Right atrium auricular region (tissue), 2 donors: ENCODE measurements at places on chromosomes 5 and 9. TPM values are rescaled to one million over a fixed set of nuclear protein-coding genes. Genes with fewer than 3 reads are reported as not detected.
A peak's percentile ranks its signal among the peaks of the same experiment; 100 is the strongest.

- H3K36me3 ChIP-seq = no peaks in the 10 kb centered on the region
- peak overlapping the region; percentile 87 for H3K4me3 ChIP-seq
- no peaks in the 10 kb centered on the region for H3K27me3 ChIP-seq
- no peak for DNase-seq
Measured at GRCh38 chr5:56817263-56818014, 2.1 kb downstream of the MAP3K1 start.

DNA sequence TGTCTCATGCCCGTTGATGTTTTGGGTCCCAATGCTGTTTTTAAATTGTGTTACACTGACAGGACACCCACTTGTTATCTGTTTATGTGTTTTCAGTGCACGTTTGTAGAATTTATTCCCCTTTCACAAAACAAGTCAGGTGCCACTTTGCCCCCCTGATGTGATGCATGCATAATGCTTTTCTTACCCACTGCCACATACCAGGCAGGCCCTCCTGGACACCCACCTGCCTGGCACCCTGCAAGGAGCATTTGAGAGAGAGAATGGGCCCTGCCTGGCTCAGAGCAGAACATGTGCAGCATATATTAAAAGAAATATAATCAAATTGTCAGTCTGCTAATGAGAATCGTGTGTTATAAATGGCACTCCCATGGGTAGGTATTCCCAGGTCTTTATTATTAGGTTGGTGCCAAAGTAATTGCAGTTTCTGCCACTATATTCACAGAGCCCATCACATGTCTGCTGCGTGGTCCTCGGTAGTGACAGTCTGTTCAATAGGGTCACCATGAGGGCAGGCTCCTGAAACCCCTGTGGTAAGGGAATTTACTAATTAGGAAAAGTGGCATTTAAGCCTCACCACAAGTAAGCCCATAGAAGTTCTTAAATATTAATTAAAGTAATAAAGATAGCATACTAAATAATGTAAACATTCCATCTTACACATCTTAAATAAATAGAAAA lies 52.2 kb upstream of the CKMT2 start:
- H3K36me3 ChIP-seq = no peaks in the 10 kb centered on the region
- no peak for DNase-seq
- no peak overlapping the region for H3K27ac ChIP-seq
- H3K4me3 ChIP-seq = no peak overlapping the region
- H3K27me3 ChIP-seq = no peaks in the 10 kb centered on the region
- H3K4me1 ChIP-seq = no peaks in the 10 kb centered on the region

GRCh38 chr5:168737066-168737465 lies 157.9 kb upstream of the PANK3 start:
- peak overlapping the region; percentile 79 for H3K27ac ChIP-seq
- H3K4me1 ChIP-seq = peaks cover 47% of the 10 kb centered on the region
- no peaks in the 10 kb centered on the region for H3K36me3 ChIP-seq
- H3K4me3 ChIP-seq = no peak overlapping the region

DNA sequence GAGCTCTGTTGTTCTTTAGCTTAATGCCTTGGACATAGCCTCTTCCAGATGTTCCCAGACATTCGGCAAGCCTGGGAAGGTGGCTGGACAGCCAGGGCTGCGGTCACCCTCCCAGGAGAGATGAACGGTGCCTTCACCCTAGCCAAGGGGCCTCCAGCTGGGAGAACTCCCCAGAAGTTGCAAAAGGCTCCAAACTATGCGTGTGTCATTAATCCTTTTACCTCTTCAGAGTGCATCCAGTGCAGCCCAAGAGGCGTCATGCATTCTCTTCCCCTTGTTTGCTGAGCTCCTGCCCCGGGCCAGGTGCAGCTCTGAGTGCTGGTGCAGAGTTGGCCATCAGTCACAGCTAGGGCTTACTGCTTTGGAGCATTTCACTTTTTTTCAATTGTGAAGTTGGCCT lies 22.8 kb downstream of the HMCN2 start:
- DNase-seq = no peak
- H3K36me3 ChIP-seq = no peaks in the 10 kb centered on the region
- no peaks in the 10 kb centered on the region for H3K27me3 ChIP-seq

GRCh38 chr5:132761321-132762240 lies 14.4 kb downstream of the CCNI2 start:
- no peak overlapping the region for H3K4me3 ChIP-seq
- H3K36me3 ChIP-seq = peaks cover 81% of the 10 kb centered on the region
- no peaks in the 10 kb centered on the region for H3K4me1 ChIP-seq
- no peaks in the 10 kb centered on the region for H3K27me3 ChIP-seq
- H3K27ac ChIP-seq = no peak overlapping the region

DNA sequence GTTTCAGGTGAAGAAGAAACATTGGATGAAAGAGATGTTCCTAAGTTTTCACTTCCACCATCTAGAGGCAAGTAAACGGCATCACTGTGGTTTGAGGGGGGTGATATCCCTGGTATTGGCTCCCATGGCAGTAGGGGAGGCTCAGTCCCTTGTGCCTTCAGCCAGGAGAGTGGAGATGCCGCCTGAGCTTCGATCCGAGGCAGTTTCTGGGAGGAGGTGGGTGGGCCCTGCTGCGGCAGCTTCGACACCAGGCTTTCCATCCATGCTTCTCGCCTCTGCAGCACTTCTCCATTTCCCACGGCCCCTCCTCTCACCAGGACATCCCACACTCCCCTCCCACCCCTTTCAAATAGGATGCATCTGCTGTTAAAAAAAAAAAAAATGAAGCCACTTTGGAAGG lies 258.3 kb downstream of the GADD45G start:
- no peak for DNase-seq
- H3K36me3 ChIP-seq = no peaks in the 10 kb centered on the region
- no peak overlapping the region for H3K27ac ChIP-seq
- H3K4me1 ChIP-seq = no peaks in the 10 kb centered on the region
- H3K27me3 ChIP-seq = no peaks in the 10 kb centered on the region

DNA sequence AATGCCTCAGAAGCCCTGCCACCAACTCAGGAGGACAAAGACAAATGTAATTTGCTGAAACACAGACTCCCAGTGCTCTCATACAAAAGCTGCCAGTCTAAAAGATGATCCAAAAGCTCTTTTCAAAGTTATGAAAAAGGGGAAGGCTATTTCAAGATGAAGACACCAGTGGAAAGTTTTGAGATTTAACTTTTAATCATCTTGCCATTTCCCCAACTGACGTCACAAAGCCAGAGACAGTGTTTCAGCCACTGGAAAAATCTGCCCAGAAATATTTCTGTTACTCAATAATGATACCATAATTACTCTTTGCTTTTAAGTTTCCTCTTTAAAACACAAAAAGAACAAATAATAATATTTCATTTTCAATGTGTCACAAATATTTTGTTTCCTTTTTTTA lies 20.9 kb downstream of the ENG start:
- no peak for DNase-seq
- H3K27me3 ChIP-seq = no peaks in the 10 kb centered on the region
- no peaks in the 10 kb centered on the region for H3K36me3 ChIP-seq
- no peak overlapping the region for H3K4me3 ChIP-seq
- peak overlapping the region; percentile 91 for H3K27ac ChIP-seq

GRCh38 chr5:14075937-14076336 lies 67.2 kb upstream of the TRIO start:
- H3K27me3 ChIP-seq = no peaks in the 10 kb centered on the region
- H3K36me3 ChIP-seq = no peaks in the 10 kb centered on the region
- no peak overlapping the region for H3K4me3 ChIP-seq
- DNase-seq = no peak
- no peaks in the 10 kb centered on the region for H3K4me1 ChIP-seq

DNA sequence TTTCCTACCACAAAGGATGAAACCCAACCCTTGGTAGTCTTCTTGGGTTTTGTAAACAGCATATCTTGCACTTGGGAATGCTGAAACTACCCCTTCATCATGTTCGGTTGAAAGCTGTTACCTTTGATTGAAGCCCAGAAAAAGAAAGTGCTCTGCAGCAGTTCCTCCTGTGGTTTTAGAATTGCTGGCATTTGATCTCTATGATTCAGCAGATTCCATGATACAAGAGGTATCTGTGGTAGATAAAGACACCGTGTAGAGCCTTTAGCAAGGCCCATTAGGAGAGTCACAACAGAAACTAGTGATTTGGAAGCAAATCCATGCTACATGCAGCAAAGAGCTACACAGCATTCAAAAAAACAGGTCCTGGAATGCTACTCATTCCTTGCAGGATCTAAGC lies 557.0 kb downstream of the TLE1 start:
- DNase-seq = no peak
- H3K36me3 ChIP-seq = no peaks in the 10 kb centered on the region
- no peak overlapping the region for H3K4me3 ChIP-seq
- H3K4me1 ChIP-seq = no peaks in the 10 kb centered on the region
- no peak overlapping the region for H3K27ac ChIP-seq

DNA sequence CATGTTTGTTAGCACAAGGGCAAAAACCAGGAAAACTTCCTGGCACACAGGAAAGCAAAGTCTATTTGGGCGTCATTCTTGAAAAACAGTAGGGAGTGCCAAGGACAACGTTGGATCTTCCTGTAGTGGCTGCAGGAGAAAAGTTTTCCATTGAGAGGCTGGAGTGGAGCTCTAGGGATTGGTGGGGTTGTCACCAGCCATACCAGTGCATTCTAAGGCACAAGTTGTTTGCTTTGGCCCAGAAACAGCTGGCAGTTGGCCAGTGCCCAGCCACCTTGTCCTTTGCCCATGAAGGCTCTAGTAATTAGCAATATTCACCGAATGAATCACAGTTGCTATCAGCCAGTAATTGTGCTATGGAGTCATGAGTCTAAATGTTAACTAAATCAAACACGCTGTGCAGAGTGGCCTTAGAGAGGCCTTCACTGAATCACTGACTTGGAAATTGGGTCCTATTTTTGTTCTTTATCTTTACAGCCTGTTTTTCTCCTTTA lies 26.4 kb downstream of the TNFSF15 start:
- H3K4me1 ChIP-seq = no peaks in the 10 kb centered on the region
- H3K27me3 ChIP-seq = no peaks in the 10 kb centered on the region
- H3K4me3 ChIP-seq = no peak overlapping the region

DNA sequence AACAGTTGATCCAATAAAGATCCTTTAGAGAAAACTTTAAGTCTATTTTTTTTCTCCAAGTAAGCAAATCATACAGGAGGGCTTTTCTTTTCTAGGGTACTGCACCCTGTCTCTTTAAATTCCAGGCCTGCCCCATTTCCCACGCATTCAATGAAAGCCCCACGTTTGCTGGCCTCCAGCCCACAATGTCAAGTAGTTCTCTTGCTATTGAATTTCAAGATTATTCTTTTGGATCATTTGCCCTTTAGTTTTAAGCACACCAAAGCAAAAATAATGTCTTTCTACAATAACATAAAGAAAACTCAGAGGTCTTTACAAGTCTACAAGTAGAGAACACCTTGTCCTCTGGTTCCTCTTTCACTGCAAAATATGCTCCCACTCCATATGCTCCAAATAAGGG lies 15.6 kb downstream of the MLLT3 start:
- no peak for DNase-seq
- no peak overlapping the region for H3K4me3 ChIP-seq
- no peaks in the 10 kb centered on the region for H3K4me1 ChIP-seq
- no peaks in the 10 kb centered on the region for H3K36me3 ChIP-seq

DNA sequence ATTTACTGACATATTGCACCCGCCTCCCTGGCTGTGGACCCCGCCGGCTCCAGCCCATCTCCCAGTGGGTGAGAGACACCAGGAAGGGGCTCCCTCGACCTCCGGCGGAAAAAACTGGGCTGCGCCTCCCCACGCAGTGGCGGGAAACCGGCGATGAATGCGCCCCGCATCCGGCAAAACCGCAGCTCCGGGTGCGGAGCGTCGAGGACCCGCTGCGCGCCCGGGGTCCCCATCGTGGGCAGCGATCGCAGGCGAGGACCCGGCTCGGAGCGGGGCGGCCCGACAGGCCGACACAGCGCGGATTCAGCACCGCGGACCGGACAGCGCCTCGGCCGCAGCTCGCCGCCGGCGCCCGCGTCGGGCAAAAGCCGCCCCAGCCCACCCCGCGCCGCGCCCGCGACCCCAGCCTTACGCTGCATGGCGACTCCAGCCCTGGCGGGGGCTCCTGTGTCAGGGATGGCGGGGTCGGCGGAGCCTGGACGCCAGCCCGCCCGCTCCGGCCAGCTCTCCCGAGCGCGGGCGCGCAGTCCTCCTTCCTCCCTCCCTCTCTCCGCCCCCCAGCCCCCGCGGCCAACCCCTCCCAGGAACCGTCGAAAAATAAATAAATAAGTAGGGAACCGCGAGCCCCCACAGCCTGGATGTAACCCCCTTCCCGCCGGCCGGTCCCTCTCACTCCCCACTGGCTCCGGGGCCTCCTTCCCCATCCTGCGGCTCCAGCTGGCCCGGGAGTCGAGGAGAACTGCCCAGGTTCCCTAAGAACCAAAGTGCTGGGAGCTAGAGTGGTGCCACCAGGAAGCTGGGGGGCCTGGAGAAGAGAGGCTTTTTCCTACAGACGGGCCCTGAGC lies 3.1 kb downstream of the LHX3 start:
- H3K27ac ChIP-seq = no peak overlapping the region
- no peak overlapping the region for H3K4me3 ChIP-seq
- H3K4me1 ChIP-seq = peaks cover 21% of the 10 kb centered on the region
- no peaks in the 10 kb centered on the region for H3K36me3 ChIP-seq

DNA sequence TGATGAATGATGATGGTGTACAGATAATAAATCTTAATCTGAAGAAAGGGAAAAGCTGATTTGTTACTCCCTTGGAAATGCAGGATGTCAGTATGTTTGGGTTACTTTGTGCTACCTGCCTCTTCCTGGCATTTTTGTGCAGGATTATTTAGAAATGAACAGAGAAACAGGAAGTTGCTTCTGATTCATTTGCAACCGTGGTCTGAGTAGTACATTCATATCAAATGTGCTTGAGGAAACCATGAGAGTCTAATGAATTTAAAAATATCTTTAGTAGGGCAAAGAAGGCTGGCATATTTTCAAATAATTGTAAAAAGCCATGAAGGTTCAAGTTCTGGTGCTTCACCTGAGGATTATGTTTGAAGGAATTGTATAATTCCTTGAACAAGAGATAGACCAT lies 391.6 kb downstream of the TMEM161B start:
- H3K4me1 ChIP-seq = no peaks in the 10 kb centered on the region
- no peaks in the 10 kb centered on the region for H3K27me3 ChIP-seq
- H3K4me3 ChIP-seq = no peak overlapping the region
- H3K36me3 ChIP-seq = no peaks in the 10 kb centered on the region
- H3K27ac ChIP-seq = no peak overlapping the region
- no peak for DNase-seq

The DBH gene
- not detected for total RNA-seq

The TTC16 gene
- 0.16 TPM for total RNA-seq

The OTP gene
- not detected for total RNA-seq

The SLC6A3 gene
- not detected for total RNA-seq

The RNF180 gene
- total RNA-seq = 17.8 TPM

The RNF224 gene
- not detected for total RNA-seq
